ENCODE measurements at places on chromosomes 4 and X.

DNA sequence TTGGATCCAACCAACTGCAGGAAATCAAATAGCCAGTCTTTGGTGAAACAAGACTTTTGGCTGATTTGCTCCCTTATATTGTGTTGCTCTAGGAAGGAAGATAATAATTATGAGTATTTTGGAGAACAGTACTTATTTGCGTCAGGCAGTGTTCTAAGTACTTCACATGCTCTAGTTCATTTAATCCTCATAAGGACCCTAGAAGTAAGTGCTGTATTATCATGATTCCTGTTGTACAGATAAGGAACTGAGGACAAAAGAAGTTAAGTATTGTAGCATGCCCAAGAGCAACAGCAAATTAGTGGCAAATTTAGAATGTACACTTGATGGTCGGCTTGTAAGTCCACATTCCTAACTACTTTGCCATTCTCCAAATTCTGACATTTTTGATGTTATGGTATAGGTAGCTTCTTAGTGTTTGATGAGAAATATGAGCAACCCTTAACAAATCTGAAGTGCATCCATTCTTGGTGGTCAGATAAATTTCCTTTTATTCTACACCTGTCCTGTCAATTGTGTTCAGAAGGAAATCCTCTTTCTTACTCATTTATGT is 72.0 kb downstream of the SPRY1 start:
- DNase-seq: no peak

- no peak for DNase-seq
These were observed 2396.7 kb downstream of the PCDH7 start for GRCh38 chr4:33116871-33117270.

- DNase-seq: no peak
These were observed 1403.5 kb upstream of the PABPC4L start for GRCh38 chr4:135605076-135605475.

DNA sequence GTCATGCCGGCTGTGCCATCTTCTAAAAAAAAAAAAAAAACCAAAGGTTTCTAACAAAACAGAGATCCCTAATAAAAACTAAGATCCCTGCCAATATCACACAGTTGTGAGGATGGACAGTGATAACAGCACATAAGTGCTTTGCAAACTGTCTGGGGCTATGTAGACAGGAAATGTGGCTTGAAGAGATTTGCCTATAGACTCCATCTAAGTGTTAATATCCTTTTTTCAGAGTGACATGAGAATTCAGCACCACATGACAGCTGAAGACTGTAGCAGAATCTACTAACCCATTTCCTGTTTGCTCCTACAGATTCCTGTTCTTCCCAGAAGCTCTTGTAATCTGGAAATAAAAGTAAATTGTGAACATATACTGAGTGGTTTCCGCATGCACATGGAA is 215.4 kb downstream of the KDR start:
- DNase-seq: no peak

DNA sequence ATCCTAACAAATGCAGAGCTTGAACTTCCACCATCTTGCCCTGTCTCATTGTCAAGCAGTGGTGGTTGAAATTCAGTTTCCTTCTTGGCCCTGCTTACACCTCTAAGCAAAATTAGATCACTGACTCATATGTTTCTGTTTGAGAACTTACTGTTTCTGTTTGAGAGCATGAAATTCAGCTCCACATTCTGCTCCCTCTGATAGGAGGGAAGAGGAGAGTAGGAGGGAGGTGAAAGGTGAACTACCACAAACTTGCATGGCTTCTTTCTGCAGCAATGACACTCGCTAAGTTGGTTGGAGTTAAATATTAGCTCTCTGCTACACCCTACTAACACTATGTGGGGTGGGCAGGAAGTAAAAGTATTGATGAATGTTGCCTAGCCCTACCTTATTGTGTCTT is 117.8 kb upstream of the EDA2R start:
- DNase-seq: no peak

GRCh38 chrX:95145848-95146490 is 1472.0 kb downstream of the FAM133A start:
- no peak for DNase-seq

DNA sequence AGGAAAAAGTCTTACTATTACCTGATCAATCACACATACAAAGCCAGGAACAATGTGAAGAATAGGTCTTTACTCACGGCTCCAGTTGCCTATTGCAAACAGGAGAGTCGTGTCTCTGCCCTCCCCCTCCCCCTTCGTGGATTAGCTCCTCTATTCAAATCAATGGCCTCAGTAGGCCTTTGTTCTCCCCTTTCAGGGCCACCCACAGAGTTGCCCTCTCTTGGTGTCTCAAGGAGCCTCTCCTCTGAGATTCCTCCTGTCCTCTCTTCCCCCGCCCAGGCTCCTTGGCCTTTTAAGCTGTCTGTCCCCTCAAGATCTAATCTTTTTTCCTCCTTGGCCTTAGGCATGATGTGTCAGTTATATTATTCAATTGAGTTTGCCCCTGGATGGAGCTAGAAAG is 107.2 kb upstream of the NALF2 start:
- DNase-seq: no peak

GRCh38 chr4:142882159-142882558 is 36.1 kb upstream of the INPP4B start:
- no peak for DNase-seq

DNA sequence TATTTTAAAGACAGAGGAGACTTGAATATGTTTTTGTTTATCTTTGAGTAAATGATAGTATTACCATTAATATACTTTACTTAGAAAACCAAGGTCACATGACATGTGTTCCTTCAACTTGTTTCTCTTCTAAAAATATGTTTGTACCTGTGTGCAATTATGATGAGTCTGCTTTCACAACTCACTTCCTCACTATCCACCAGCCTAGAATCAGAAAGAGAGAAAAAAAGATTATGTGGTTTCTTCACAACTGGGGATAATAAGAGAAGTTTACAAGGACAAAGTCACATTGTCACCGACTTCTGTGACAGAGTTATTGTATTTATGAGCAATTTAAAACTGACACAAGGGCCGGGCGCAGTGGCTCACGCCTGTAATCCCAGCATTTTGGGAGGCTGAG is 1112.1 kb downstream of the RPA4 start:
- no peak for DNase-seq

DNA sequence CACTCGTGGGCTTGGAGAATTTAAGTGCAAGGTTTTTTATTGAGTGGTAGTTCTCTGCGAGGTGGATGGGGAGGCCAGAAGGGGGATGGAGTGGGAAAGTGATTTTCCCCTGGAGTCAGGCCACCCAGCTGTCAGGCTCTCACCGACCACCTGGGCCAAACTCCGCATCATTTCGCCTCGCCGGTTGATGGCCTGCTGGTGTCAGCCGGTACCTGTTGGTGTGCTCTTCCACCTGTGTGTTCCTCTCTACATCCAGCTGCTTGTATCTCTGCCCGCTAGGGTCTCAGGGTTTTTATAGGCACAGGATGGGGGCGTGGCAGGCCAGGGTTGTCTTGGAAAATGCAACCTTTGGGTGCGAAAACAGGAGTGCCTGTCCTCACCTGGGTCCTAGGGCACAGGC is 200.9 kb downstream of the DACH2 start:
- no peak for DNase-seq

DNA sequence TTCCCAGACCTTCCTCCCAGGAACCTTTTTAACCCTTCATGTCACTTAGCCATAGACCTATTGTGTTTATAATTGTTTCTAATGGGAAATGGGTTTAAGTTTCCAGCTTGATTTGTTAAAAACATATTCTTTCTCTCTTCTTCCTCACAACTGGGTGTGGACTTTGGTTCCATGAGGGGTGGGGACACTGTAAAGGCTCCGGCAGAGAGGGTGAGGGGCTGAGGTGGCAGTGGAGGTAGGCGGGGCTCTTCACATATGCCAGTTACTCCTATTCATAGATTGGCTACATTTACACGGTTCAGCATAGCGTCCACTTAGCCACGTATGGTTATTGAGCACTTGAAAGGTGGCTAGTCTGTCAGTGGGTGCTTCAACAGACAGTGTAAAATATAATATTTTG is 7.8 kb downstream of the INTS6L start:
- no peak for DNase-seq

DNA sequence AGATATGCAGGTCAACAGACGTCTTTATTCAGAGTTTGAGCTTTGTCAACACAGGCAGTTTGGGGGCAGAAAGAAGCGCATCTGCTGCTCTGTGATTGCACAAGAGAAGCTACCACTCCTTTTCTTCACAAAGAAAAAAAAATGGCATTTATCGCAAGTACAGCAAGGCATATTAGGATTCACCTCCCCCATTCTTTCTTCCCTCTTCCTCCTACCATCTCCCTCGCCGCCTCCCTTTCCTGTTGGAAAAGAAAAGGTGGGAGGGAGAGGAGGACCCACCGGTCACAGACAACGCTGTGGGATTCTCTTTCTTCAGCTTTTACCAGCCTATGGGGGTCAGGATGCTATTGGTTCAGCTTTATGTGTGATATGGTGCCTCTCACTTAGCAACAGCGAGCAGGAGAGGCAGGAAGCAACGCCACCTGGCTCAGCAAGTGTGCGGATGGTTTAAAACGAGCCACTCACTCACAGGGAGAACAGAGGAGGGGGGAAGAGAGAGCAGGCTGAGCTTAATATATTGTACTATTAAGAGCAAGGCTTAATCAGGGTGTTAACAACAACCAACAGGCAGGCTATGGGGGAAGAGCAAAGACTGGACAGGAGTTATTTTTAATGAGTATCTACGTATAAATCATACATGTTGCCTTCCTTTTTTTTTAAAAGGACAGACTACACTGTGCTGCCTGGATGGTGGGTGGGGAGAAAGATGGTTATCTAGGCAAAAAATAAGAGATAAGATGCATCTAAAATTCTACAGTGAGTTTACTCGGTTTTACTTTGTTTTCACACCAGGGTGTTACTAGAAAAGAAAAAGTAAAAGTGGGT is 104.7 kb downstream of the MAML3 start:
- no peak for DNase-seq

DNA sequence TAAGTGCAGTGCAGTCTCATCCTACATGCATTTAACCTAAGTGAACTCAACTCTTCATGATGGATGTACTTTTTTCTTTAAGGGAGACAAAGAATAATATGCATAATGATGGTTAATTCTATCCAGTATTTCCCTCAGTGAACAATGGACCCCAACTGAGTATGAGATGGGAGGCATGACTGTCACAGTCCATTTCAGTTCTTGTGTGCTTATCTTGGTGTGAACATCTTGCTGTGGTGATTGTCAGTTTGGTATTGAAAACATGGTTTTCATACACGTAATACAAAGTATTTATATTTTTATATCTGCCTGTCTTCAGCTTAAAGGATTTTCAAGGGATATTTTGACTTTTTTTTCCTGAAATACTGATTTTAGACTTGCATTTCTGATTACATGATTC is 72.0 kb upstream of the NDUFC1 start:
- no peak for DNase-seq

GRCh38 chrX:137171626-137172025 is 137.8 kb upstream of the GPR101 start:
- DNase-seq: no peak

DNA sequence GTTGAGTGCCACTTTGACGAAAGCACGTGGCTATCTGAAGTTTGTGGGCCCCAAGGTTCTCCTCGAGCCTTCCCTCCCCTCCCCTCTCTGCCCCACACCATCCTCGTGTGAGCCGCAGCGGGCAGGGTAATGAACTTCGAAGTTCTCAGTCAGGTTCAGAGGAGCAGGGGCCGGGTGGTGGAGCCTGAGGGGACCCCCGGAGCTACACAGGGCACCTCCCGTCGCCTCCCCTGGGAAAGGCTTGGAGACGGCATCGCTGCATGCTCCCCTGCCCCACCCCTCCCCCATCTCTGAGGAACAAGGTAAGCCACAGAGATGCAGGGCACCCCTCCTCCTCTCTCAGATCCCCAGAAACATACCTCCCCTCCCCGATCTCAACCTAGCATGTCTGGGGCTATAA is 2.8 kb upstream of the NKX1-1 start:
- no peak for DNase-seq

DNA sequence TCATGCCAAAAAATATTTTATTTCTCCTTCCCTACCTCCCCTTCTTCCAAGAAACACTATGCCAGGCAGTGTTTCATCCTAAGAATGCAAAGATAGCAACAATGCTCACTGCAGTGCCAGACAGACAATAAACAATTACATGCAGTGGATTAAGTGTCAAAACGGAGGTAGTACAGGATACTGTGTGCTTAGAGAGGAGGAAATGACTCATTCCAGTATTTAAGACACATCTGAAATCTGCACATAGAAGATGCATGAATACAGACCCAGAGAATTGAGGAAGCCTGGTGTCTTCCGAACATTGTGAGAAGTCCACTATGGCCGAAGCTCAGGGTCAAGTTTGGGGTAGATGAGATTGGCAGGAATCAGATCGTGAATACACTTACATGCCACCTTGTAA is 326.4 kb downstream of the PPP3CA start:
- no peak for DNase-seq

DNA sequence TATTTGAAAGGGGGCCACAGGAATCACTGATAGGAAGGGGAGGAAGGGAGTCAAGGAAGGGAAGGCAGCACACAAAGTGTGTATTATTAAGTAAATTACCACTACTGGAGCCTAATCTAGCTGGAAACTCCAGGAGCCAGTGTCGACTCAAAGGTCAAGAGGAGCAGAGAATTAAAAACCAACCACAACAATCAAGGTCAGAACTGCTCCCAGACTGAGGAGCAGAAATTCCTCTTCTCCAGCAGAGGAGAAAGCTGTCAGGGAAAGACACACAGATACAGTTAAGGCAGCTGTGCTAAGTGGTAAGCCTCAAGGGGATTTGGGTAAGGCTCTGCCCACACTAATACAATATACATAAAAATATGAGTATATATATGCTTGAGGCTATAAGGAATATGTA is 87.5 kb upstream of the PTPN13 start:
- no peak for DNase-seq

DNA sequence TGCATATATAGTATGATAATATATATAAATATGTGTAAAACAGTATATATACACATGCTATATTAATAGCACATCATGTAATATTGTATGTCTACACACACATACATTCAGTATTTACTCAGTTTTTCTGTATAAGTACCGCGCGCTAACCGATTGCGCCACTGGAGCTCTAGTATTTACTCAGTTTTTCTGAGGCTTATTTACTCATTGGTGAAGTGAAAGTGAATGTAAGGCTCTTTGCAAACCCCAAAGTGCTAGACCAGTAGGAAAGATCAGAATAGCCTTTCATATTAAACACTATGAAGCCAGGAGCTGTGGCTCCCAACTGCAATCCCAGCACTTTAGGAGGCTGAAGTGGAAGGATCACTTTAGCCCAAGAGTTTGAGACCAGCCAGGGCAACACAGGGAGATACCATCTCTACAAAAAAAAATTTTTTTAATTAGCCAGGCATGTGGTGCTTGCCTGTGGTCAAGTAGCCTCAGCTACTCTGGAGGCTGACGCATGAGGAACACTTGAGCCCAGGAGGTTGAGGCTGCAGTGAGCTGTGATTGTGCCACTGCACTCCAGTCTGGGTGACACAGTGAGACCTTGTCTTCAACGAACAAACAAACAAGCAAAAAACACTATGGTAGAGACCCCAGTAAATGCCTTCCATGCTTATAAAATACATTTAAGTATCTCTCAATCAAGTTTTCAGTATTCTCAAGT is 125.8 kb downstream of the KIT start:
- no peak for DNase-seq
